Activated CD8-positive, alpha-beta T cell treated with anti-CD3 and anti-CD28 coated beads for 36 hours (primary cell): ENCODE measurements at places on chromosomes 4 and X. TPM values are rescaled to one million over a fixed set of nuclear protein-coding genes. Genes with fewer than 3 reads are reported as not detected.

DNA sequence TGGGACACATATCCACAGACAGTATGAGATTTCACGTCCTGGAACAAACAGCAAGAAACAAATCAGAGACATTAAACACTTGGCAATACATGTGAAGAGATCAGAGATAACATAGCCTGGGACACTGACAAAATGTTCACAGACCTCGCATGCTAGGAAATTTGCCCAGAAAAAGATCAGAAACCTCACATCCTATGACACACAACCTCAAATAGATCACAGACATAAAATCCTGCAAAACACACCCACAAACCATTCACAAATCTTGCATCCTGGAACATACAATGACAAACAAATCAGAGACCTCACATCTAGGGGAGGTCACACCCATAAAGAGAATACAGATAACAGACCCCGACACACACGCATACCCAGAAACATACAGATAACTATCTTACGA, 18.0 kb downstream of the SUV39H1 start:
- peaks cover 83% of the 10 kb centered on the region for H3K4me1 ChIP-seq
- peak overlapping the region; percentile 93 for H3K27ac ChIP-seq
- no peaks in the 10 kb centered on the region for H3K27me3 ChIP-seq

Gene NPNT
- total RNA-seq: not detected

DNA sequence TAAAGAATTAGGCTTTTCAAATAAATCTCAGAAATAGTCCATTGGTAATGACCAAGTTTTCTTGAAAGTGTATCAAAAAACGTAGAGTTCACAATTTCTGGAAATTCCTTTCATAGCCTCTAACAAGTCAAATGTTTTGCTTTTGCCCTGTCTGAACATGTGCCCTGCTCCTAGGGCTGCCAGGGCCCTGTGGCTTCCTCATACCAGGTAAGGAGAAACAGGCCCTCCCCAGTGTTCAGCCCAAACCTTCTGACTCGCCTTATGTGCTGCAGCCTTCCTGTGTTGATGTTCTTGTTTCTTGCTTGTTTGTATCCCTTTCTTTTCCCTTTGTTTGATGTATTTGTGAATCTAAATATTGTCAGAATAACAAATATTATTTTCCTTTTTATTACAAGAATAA, 146.1 kb upstream of the PACRGL start:
- DNase-seq: no peak
- no peak overlapping the region for H3K27ac ChIP-seq
- H3K27me3 ChIP-seq: no peaks in the 10 kb centered on the region
- H3K4me1 ChIP-seq: no peaks in the 10 kb centered on the region
- no peak overlapping the region for H3K4me3 ChIP-seq

- H3K27ac ChIP-seq: no peak overlapping the region
- H3K36me3 ChIP-seq: no peaks in the 10 kb centered on the region
- no peak overlapping the region for H3K4me3 ChIP-seq
Observed at GRCh38 chr4:60934566-60935295, 265.4 kb upstream of the ADGRL3 start.

Gene RTL5
- total RNA-seq: 0.18 TPM

Gene C1QTNF7
- not detected for total RNA-seq

DNA sequence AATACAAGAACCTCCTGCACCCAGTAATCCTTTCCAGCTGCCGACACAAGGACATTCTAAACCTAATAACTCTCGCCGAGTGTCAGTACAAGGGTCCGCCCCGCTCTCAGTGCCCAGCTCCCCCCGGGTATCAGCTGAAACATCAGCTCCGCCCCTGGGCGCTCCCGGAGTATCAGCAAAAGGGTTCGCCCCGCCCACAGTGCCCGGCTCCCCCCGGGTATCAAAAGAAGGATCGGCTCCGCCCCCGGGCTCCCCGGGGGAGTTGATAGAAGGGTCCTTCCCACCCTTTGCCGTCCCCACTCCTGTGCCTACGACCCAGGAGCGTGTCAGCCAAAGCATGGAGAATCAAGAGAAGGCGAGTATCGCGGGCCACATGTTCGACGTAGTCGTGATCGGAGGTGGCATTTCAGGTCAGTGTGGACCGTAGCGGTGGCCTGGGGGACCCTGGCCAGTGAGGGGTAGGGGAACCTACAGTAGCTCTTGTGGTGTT, at the start of gene MAOA:
MAOA (plus strand) TSS at position 295 of the 490 bp plus-strand sequence; CDS start at position 338, 43 bp downstream.
- peak; percentile 28 for DNase-seq
- H3K27me3 ChIP-seq: no peaks in the 10 kb centered on the region
- H3K36me3 ChIP-seq: no peaks in the 10 kb centered on the region
- peak within 1 kb of the TSS; percentile 84 for H3K4me3 ChIP-seq
- peaks cover 4% of the 10 kb centered on the region for H3K4me1 ChIP-seq

Gene ADH1B
- total RNA-seq: not detected

Gene PCDH19
- not detected for total RNA-seq

GRCh38 chr4:76476571-76476970, 41.5 kb downstream of the SHROOM3 start:
- no peak overlapping the region for H3K4me3 ChIP-seq
- H3K4me1 ChIP-seq: no peaks in the 10 kb centered on the region
- no peak for DNase-seq
- H3K27me3 ChIP-seq: peaks cover 15% of the 10 kb centered on the region

DNA sequence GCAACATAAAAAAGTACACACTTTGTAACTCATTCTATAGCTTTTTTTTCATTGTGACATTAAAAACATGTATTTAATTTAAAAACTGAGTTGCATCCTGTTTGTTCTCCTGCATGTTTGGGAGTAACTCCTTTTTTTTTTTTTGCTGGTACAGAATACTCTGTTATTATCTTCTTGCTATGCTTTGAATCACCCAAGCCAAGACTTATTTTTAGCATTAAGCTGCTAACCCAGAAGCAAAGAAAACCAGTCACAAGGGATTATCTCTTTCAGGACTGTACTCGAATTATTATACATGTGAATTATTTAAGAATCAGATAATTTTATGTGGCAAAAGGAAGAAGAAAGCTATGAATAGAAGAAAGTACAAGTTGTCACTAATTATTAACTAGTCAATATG, 194.9 kb downstream of the ADAMTS3 start:
- H3K36me3 ChIP-seq: no peaks in the 10 kb centered on the region
- H3K27ac ChIP-seq: no peak overlapping the region
- DNase-seq: no peak
- no peaks in the 10 kb centered on the region for H3K27me3 ChIP-seq
- no peaks in the 10 kb centered on the region for H3K4me1 ChIP-seq

- H3K36me3 ChIP-seq: no peaks in the 10 kb centered on the region
- H3K4me3 ChIP-seq: no peak overlapping the region
- no peak overlapping the region for H3K27ac ChIP-seq
- no peak for DNase-seq
- H3K27me3 ChIP-seq: peaks cover 7% of the 10 kb centered on the region
Observed at GRCh38 chrX:134634691-134635090, 23.6 kb downstream of the PLAC1 start.

DNA sequence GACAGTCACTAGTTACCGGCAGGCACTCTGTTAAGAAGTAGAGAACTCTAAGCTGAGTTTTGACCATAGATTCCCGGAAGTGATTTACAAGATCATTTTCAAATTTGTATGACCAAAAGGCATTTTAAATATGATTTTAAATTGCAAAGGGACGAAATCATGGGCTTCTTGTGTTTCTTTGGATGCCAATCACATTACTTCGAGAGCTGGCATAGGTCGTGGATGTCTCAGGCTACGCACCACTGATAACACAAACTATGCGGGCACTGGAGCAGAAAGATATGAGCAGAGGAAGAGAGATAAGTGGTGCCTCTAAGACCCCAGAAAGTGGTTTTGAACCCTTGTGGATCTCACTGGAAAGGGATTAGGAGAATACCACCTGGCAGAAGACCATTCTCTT, 294.2 kb upstream of the FTHL17 start:
- no peak for DNase-seq
- no peaks in the 10 kb centered on the region for H3K27me3 ChIP-seq
- no peak overlapping the region for H3K4me3 ChIP-seq
- H3K27ac ChIP-seq: no peak overlapping the region
- no peaks in the 10 kb centered on the region for H3K36me3 ChIP-seq

Gene LDB2
- not detected for total RNA-seq

GRCh38 chrX:10156199-10157031, at the start of gene CLCN4:
Gene CLCN4 (plus strand): TSS chrX:10156975. CDS start chrX:10185033, 28,058 bp downstream.
- H3K27ac ChIP-seq: no peak within 1 kb of the TSS
- H3K36me3 ChIP-seq: no peaks in the 10 kb centered on the region
- peak; percentile 6 for DNase-seq
- H3K4me1 ChIP-seq: peaks cover 11% of the 10 kb centered on the region
- H3K27me3 ChIP-seq: peaks cover 35% of the 10 kb centered on the region
- no peak within 1 kb of the TSS for H3K4me3 ChIP-seq

- H3K27me3 ChIP-seq: no peaks in the 10 kb centered on the region
- peaks cover 55% of the 10 kb centered on the region for H3K4me1 ChIP-seq
- no peak overlapping the region for H3K4me3 ChIP-seq
- DNase-seq: no peak
Observed at GRCh38 chrX:150872773-150873336, 25.6 kb downstream of the CD99L2 start.

- no peaks in the 10 kb centered on the region for H3K27me3 ChIP-seq
- no peaks in the 10 kb centered on the region for H3K36me3 ChIP-seq
- DNase-seq: no peak
- H3K4me1 ChIP-seq: peaks cover 3% of the 10 kb centered on the region
- H3K27ac ChIP-seq: no peak overlapping the region
- no peak overlapping the region for H3K4me3 ChIP-seq
Observed at GRCh38 chr4:76494243-76494642, 59.2 kb downstream of the SHROOM3 start.

Gene TEX13C
- not detected for total RNA-seq

Gene SLBP
- total RNA-seq: 115 TPM

DNA sequence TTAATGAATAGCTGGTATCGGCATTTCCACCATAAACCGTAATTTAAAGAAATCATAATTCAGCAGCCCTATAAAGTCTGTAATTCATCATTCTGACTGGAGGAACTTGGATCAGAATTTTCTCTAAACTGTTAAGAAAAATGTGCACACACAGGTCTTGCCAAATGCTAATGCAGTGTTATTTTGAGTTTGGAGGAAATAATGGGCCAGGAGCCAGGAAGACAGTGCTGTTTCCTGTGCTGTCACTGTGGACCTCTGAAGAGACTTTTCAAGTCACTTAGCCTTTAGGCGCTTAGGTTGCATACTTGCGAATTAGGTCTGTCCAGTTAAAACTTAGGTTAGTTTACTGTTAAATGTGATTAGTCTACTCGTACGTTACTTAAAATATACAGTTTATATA, 137.5 kb upstream of the ANXA3 start:
- H3K36me3 ChIP-seq: no peaks in the 10 kb centered on the region
- H3K4me3 ChIP-seq: no peak overlapping the region
- peaks cover 13% of the 10 kb centered on the region for H3K27me3 ChIP-seq
- no peak for DNase-seq

GRCh38 chrX:18582910-18583493, 88.9 kb downstream of the RS1 start:
- H3K4me1 ChIP-seq: no peaks in the 10 kb centered on the region
- DNase-seq: no peak
- H3K27ac ChIP-seq: no peak overlapping the region
- H3K36me3 ChIP-seq: no peaks in the 10 kb centered on the region

Gene CXCL5
- not detected for total RNA-seq

- DNase-seq: no peak
- no peaks in the 10 kb centered on the region for H3K4me1 ChIP-seq
- no peak overlapping the region for H3K4me3 ChIP-seq
- no peaks in the 10 kb centered on the region for H3K36me3 ChIP-seq
- peaks cover 16% of the 10 kb centered on the region for H3K27me3 ChIP-seq
Observed at GRCh38 chr4:57044996-57045395, 65.2 kb downstream of the IGFBP7 start.

DNA sequence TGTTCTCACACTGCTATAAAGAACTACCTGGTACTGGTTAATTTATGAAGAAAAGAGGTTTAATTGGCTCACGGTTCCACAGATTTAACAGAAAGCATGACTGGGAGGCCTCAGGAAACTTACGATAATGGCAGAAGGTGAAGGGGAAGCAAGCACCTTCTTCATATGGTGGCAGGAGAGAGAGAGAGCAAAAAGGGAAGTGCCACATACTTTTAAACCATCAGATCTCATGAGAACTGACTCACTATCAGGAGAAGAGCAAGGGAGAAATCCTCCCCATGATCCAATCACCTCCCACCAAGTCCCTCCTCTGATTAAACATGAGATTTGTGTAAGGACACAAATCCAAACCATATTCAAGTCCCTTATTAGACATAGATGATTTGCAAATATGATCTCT, 12.3 kb upstream of the RAP2C start:
- H3K27ac ChIP-seq: no peak overlapping the region
- H3K27me3 ChIP-seq: no peaks in the 10 kb centered on the region
- H3K4me1 ChIP-seq: peaks cover 13% of the 10 kb centered on the region
- no peak overlapping the region for H3K4me3 ChIP-seq

DNA sequence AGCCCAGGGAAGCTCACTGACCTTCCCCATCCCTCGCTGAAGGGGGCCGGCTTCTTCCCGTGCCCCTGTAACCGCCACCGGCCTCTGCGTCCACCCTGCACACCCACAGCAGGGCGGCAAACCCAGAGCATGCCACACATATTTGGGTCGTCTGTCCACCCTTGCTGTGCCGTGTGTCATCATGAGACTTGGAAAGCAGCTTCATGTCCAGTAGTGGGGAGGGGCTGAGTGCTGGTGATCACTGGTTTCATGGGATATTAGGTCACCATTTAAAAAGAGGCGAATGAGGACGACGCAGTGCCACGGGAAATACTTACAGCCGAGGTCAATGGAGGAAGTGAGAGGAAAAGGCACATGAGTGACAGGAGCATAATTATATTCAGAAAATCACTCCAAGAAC, 74.8 kb downstream of the HTRA3 start:
- no peak for DNase-seq
- no peaks in the 10 kb centered on the region for H3K4me1 ChIP-seq
- H3K4me3 ChIP-seq: no peak overlapping the region
- no peaks in the 10 kb centered on the region for H3K36me3 ChIP-seq
- no peaks in the 10 kb centered on the region for H3K27me3 ChIP-seq

- H3K27me3 ChIP-seq: peaks cover 67% of the 10 kb centered on the region
- H3K27ac ChIP-seq: no peak overlapping the region
- peak overlapping the region; percentile 83 for H3K4me3 ChIP-seq
Observed at GRCh38 chr4:141132072-141132708, 1.1 kb downstream of the RNF150 start.

DNA sequence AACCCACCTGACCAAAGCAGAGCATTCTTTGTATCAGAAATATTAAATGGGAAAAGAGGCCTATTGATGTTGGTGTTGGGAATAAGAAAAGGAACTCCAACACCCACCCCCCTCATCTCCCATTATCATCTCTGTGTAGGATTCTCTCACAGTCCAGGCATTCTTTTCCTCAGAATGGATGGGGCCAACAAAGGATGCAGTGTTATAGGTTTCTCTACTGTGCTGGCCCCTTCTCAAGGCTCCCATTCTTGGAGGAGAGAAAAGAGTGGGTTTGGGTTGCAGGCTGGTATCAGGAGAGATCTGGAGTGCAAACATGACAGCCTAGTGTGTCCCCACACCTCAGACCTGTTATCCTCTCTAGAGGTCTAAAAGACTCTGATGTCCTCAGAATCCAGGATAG, 59.6 kb downstream of the UGT8 start:
- H3K4me1 ChIP-seq: no peaks in the 10 kb centered on the region
- no peak overlapping the region for H3K4me3 ChIP-seq
- H3K27me3 ChIP-seq: peaks cover 18% of the 10 kb centered on the region
- no peak overlapping the region for H3K27ac ChIP-seq
- DNase-seq: no peak

Gene BOD1L1
- total RNA-seq: 27.2 TPM
